ENCODE measurements at places on chromosomes 1 and 21. TPM values are rescaled to one million over a fixed set of nuclear protein-coding genes. Genes with fewer than 3 reads are reported as not detected.

KCNE1 gene
- total RNA-seq: 2.3 TPM

TMEM82 gene
- not detected for total RNA-seq

ROR1 gene
- total RNA-seq: 18.7 TPM

DNA sequence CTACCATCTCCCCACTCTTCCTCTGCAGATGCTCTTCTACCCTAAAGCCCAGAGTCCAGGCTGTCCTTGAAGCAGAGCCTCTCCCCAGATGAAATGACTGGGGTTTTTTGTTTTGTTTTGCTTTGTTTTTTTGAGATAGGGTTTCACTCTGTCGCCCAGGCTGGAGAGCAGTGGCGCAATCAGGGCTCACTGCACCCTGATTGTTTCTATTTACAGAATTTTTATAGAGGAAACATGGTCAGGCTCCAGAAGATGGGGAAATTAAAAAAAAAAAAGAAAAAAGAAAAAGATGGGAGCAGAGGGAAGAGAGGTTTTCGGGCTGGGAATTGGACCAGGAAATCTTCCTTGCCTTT, 43.7 kb upstream of the ZNF281 start:
- no peak overlapping the region for H3K4me3 ChIP-seq
- no peak for DNase-seq
- H3K27me3 ChIP-seq: no peaks in the 10 kb centered on the region
- H3K36me3 ChIP-seq: no peaks in the 10 kb centered on the region

DNA sequence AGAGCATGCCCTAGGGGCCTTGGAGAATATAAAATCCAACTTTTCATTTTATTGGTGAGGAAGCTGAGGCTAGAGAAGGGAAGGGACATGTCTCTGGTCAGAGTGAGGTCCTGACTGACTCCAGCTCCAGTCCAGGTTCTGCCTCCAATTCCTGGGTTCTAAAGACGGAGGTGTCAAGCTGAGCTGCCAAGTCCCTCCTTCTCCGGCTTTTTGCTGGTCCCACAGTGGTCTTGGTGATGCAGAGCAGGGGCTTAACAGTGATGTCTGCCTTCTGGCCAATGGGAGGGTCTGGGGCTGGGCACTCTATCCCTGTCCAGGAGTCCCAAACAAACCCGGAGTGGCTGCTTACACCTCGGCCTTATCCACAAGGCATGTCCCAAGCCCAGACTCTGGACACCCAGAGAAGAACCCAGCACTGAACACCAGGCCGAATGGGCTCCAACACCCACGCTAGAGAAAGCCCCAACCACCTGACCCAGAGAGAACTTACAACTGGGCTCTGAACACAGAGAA, 104.8 kb downstream of the EBNA1BP2 start:
- no peak for DNase-seq
- H3K4me1 ChIP-seq: no peaks in the 10 kb centered on the region
- no peak overlapping the region for H3K4me3 ChIP-seq
- H3K27me3 ChIP-seq: no peaks in the 10 kb centered on the region

DNA sequence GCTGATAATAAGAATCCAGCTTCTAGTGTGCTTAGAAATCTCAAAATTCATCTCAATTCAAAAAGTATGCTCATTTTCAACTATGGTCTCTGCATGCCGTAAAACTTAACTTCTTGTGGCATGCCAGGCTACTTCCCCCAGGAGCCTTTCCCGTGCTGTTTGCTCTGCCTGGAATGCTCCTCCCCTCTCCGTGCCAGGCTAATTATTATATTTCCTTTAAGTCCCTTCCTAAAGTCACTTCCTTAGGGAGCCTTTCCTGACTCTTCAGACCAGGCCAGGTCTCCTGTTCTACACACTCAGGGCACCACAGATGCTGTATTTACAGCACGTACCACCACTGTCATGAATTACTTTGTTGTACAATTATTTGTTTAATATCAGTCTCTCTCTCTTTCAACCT, 67.1 kb upstream of the PPP2R5A start:
- no peak for DNase-seq
- H3K27ac ChIP-seq: no peak overlapping the region
- no peak overlapping the region for H3K4me3 ChIP-seq
- no peaks in the 10 kb centered on the region for H3K4me1 ChIP-seq

DNA sequence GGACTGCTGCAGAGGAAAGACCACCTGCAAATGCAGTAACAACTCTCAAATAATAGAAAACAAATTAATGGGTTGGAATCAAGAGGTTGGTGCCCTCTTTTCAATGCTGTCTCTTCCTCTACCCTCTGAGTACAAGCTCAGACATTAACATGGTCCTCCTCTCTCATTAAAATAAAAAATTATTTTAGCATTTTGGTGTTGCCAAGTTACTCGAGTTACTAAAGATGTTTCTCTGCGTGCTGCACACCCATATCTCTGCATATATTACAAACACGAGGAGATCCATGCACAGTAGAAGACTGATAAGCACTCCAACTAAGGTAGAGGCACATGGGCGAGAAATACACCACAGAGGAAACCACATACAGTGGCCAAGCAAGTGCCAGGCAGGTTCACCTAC, 21.5 kb downstream of the SIPA1L2 start:
- H3K27ac ChIP-seq: no peak overlapping the region
- no peaks in the 10 kb centered on the region for H3K4me1 ChIP-seq
- H3K36me3 ChIP-seq: no peaks in the 10 kb centered on the region

- H3K27me3 ChIP-seq: no peaks in the 10 kb centered on the region
- DNase-seq: no peak
- H3K27ac ChIP-seq: no peak overlapping the region
- H3K4me3 ChIP-seq: no peak overlapping the region
- H3K36me3 ChIP-seq: no peaks in the 10 kb centered on the region
- no peaks in the 10 kb centered on the region for H3K4me1 ChIP-seq
Observed at GRCh38 chr21:38742580-38743260, 63.0 kb upstream of the ETS2 start.

- no peak overlapping the region for H3K4me3 ChIP-seq
- H3K4me1 ChIP-seq: no peaks in the 10 kb centered on the region
- H3K36me3 ChIP-seq: no peaks in the 10 kb centered on the region
- H3K27me3 ChIP-seq: no peaks in the 10 kb centered on the region
- no peak for DNase-seq
- no peak overlapping the region for H3K27ac ChIP-seq
Observed at GRCh38 chr1:156947818-156948525, 27.5 kb downstream of the LRRC71 start.

GRCh38 chr1:72606216-72606810, 324.0 kb upstream of the NEGR1 start:
- no peak overlapping the region for H3K4me3 ChIP-seq
- DNase-seq: no peak
- no peaks in the 10 kb centered on the region for H3K4me1 ChIP-seq

Measured in aorta (tissue), 5 donors.